Left colon (tissue), 2 donors: ENCODE measurements at places on chromosomes 4 and X. TPM values are rescaled to one million over a fixed set of nuclear protein-coding genes. Genes with fewer than 3 reads are reported as not detected.
A peak's percentile ranks its signal among the peaks of the same experiment; 100 is the strongest.

The HTN3 gene
- not detected for total RNA-seq

GRCh38 chr4:7648544-7649395 is 214.0 kb upstream of the PSAPL1 start:
- DNase-seq: no peak

The TEX13B gene
- not detected for total RNA-seq

- no peak for DNase-seq
Measured at GRCh38 chr4:75820676-75821075, 81.6 kb downstream of the PPEF2 start.

DNA sequence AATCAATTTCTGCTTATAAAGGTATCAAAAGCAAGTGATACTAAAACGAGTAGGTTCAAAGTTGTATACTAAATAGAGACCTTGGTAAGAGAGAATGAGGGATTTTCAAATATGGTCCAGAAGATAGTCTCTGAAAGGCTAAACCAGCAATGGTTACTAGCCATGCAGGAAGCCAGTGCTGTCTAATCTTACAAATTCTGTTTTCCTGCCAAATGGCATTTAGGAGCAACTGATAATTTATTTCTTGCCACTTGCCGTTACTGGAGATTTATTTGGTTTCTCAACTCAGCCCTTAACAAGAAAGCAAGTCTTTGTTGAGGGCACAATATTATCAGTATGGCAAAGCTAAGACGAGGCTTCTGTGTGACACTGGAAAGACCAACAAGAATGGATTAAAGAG is 47.2 kb downstream of the MAP7D3 start:
- no peak for DNase-seq

The F8A1 gene
- 31.9 TPM for total RNA-seq

DNA sequence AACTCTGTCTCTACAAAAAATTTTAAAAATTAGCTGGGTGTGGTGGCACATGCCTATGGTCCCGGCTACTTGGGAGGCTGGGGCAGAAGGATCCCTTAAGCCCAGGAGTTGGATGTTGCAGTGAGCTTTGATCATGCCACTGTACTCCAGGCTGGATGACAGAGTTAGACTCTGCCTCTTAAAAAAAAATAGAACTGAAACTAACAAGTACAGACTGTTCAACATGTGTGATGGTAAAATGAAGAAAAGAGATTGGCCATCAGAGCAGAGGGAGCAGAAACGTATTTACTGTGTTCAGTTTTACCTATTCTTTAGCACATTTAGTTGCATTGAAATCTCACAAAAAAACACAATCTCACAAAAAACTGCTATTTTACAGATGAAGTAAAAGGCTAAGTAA is 77.9 kb upstream of the NAP1L5 start:
- no peak for DNase-seq

- no peak for DNase-seq
Measured at GRCh38 chr4:105198541-105198940, 51.9 kb downstream of the TET2 start.

The MUC7 gene
- not detected for total RNA-seq

The LINC00632 gene
- total RNA-seq: 72.8 TPM

GRCh38 chrX:66638591-66639500 is at the start of gene EDA2R:
EDA2R (minus strand) TSS chrX:66639078; CDS start chrX:66616020, 23,058 bp downstream.
- peak; percentile 9 for DNase-seq

DNA sequence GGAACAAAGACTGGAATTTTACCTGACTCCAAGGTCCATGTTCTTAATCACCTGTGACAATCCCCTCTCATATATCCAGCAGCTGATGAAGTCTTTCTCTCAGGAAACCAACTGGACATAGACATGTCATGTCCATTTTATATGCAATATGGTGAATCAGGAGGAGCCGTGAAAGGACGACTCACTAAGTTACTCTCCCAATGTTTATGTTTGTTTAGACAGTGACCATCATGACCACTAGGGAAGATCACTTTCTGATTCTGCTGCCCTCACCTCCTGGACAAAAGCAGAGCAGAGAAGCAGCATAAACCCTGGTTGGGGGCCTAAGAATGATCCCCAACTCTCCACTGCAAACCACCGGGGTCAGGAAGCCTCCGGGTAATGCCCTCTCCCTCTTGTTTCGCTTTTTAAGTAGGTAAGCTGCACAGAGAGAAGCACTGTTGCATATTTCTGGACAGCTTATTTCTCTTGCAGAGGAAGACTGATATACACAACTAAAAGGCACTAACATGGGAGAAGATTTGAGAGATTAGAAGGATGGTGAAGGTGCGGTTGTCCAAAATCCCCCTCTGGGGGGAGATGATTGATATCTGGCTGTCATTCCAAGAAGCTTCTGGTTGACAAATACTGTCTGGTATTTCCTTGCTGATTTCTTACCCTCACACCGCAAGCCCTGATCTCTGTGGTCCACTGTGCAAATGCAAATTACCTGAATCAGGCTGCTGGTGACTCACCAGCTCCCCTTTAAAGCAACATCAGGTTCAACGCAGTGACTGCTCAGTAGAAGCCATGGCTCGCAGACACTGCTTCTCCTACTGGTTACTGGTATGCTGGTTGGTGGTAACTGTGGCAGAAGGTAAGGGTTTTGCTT is at the start of gene ODAPH:
TSS of gene ODAPH (plus strand) at position 773 of the 871 bp plus-strand sequence. CDS start at position 790, 17 bp downstream.
- DNase-seq: no peak
